Stimulated activated CD4-positive, alpha-beta T cell treated with anti-CD3 and anti-CD28 coated beads, Interleukin-15, amount 100 ng/mL, for 1 hour (primary cell): ENCODE measurements at places on chromosomes 1 and 21.
A peak's percentile ranks its signal among the peaks of the same experiment; 100 is the strongest.

DNA sequence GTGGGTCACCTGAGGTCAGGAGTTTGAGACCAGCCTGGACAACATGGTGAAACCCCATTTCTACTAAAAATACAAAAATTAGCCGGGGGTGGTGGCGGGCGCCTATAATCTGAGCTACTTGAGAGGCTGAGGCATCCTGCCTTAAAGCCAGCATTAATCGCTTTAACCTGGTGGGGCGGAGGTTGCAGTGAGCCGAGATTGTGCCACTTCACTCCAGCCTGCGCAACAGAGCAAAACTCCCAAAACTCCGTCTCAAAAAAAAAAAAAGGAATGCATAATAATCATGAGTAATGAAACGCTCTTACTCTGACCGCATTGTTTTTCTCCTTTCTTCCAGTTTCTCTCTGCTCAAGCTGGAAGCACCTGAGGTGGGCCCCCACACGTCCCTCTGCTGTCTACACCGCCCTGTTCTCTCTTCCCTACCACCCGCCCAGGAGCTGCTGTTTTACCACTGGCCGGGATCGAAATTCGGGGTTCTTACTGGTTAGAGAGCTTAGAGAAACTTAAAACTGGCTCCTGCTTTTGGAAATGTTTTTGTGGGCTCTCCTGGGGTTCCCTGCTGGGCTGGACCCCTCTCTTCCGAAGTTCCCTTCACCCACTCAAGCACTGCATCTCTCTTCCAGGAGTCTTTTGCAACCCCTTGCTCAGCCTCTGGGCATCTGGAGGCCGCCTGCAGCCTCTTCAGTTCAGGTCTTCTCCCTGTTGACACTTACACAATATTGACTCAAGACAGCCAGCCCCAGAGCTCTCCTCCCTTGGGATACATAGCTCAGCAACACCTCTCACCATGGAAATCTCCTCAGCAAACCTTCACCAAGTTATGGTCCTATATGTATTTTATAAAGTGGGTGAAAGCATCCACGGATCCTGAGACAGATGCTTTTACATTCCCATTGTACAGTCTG is 62.5 kb downstream of the FAM163A start:
- DNase-seq: no peak

GRCh38 chr1:1307923-1308755 is at the start of the genes ACAP3 and PUSL1:
Gene ACAP3 (minus strand): TSS chr1:1307930. CDS start chr1:1307815, 115 bp downstream.
Gene PUSL1 (plus strand): TSS chr1:1308597. CDS start chr1:1308644, 47 bp downstream.
- DNase-seq: peak; percentile 83

GRCh38 chr1:81600878-81601622 is 199.7 kb upstream of the ADGRL2 start:
- DNase-seq: no peak

DNA sequence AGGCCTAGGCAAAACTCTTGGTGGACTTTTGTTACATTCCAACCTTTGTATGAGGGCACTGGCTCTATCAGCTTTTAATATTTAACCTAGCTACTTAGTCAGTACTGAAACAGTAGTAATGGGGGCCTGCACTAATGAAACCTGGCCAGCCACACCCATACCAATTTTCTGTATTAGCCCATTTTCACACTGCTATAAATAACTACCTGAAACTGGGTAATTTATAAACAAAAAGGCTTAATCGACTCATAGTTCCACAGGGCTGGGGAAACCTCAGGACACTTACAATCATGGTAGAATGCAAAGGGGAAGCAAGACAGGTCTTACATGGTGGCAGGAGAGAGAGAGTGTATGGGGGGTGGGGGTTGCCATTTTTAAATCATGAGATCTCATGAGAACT is 245.7 kb upstream of the RGS18 start:
- no peak for DNase-seq

DNA sequence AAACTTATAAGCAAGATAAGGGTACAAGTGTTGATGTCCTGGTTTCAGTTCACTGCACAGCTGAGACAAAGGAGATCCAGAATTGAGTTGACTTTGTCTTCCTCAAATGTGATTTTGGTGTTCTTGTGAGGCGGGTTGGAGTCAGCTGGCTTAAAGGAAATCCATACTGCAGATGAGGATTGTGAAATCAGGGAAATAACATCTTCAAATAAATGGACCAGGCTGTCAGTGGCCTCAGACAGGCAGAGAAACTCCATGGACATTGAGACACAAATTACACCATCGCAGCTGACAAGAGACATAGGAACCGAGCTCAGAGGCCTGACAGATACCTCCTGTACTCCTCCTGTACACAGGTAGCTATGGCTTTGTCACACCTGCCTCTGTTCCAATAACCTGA is 27.0 kb upstream of the REG4 start:
- no peak for DNase-seq

GRCh38 chr1:206495493-206496046 is 11.8 kb upstream of the RASSF5 start:
- no peak for DNase-seq

- DNase-seq: no peak
Observed at GRCh38 chr21:38259665-38260064, 2.9 kb downstream of the KCNJ15 start.

GRCh38 chr1:181179987-181180365 is 91.5 kb downstream of the IER5 start:
- no peak for DNase-seq

DNA sequence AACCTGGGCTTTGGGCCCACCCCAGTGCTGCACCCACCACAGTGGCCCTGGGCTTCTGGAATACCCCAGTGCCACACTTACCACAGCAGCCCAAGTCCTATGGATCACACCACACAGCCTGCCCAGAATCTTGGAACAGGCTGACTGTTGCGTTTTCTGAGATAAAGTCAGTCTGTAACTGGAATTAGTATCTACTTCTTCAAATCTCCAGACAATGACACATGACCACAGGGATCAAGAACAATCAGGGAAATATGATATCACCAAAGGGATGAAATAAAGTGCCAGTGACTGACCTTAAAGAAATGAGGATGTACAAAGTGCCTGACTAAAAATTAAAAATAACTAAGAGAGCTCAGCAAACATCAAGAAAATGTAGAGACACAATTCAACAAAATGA is 239.7 kb upstream of the PLD5 start:
- no peak for DNase-seq

DNA sequence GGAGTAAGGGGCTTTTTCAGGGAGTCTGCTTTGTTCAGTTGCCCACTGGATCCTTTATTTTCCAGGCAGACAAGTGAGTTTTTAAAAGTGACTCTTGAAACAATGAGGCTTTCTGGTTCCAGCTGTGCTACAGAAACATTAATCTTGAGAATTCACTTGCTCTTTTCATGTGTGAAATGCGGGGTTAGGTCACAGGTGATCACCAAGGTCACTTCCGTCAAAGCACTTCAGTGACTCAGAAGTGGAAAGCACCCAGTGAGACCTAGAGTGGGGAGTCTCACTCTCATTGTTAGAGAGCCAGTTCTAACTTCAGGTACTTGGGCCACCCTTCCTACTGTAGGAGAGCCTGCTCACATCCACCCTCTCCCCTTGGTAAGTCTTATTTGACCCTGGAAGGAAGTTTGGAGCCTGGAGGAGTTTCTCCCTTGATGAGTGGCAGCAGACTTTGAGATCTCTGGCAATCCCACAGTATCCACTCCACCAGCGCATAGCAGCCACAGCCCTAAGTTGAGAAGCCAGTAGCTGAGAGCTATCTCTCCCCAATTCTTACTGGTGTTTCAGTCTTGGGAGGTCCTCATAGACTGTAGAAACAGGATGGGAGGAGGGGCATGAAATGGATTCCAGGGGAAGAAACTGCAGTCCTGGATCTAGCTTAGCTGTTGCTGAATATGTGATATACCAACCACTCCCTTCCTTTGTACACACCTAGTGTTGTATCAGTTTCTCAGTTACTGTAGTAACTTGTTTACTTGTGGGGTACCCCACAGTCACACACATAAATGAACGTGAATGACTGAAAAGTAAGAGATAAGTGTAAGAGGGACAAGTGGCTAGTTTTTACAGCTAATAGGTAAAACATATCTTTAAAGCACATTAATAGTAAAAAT is 3.1 kb downstream of the TACSTD2 start:
- no peak for DNase-seq

DNA sequence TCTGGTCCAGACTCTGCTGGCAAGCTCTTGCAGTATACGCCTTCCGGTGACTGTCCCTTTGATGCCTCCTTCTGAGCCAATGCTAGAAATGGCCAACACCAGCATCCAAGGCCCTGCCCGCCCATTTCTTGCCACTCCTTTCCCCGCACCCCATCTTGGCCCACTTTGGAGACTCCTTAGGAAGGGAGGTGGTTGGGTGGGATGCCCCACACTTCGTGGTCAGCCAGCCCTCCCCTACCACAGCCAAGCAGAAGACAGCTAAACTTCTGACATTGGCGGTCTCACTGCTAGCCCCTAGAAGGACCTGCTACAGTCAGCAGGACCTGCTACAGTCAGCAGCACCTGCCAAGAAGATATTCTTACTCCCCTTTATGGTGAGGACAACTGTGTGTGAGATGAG is 73.5 kb upstream of the CLDN14 start:
- no peak for DNase-seq

- no peak for DNase-seq
Observed at GRCh38 chr1:30085811-30086770, 637.3 kb downstream of the MATN1 start.

DNA sequence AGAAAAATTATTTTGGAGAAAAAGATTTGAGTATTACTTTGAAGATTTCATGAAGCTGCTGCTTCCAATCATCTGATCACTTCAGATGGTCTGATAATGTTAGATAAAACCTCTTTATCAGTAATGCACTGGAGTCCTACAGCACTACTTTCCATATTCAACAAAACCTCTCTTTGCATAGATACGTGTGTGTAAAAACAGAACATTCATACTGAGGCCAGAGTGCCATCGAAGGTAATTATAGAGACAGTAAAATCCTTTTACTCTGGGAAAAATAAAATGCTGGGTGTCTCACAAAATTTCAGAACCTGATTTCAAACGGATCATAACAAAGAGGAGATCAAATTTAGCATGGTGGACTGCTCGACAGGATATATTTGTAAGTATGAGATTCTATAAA is at the start of gene RGS13:
Gene RGS13 (plus strand): TSS at position 209 of the 400 bp plus-strand sequence. CDS start 8,188 bp downstream, outside the sequence.
- DNase-seq: no peak

GRCh38 chr1:55893155-55893554 is 678.0 kb upstream of the USP24 start:
- DNase-seq: no peak

- DNase-seq: no peak
Observed at GRCh38 chr1:94296018-94296417, 58.6 kb upstream of the ARHGAP29 start.

DNA sequence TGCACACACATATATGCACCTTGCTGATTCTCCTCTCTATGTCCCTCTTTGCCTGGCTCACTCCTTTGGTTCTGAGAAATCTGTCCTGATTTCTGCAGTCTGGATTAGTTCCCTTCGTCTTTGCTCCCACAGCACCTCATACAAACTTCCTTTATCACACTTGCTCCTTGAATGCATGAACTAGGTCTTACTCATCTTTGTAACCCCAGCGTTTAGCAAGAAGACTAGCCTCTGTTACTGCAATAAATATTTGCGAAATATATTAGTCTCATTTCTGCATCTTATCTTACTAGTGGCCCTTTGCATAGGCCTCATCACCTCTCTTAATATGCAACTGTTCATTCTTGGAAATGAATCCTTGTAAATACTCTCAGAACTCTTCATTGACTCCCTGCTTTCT is 11.4 kb downstream of the SMYD2 start:
- no peak for DNase-seq

DNA sequence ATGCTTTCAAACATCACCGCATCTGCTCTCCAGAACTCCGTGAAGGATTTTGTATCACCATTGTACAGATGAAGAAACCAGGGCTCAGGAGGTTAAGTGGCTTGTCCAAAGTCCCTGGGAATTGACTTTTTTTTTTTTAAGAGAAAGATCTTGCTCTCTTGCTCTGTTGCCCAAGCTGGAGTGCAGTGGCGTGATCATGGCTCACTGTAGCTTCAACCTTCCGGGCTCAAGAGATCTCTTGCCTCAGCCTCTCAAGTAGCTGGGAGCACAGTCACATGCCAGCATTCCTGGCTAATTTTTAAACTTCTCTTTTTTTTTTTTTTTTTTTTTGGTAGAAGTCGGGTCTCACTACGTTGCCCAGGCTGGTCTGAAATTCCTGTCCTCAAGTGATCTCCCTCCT is 6.9 kb upstream of the TAS1R2 start:
- DNase-seq: no peak

DNA sequence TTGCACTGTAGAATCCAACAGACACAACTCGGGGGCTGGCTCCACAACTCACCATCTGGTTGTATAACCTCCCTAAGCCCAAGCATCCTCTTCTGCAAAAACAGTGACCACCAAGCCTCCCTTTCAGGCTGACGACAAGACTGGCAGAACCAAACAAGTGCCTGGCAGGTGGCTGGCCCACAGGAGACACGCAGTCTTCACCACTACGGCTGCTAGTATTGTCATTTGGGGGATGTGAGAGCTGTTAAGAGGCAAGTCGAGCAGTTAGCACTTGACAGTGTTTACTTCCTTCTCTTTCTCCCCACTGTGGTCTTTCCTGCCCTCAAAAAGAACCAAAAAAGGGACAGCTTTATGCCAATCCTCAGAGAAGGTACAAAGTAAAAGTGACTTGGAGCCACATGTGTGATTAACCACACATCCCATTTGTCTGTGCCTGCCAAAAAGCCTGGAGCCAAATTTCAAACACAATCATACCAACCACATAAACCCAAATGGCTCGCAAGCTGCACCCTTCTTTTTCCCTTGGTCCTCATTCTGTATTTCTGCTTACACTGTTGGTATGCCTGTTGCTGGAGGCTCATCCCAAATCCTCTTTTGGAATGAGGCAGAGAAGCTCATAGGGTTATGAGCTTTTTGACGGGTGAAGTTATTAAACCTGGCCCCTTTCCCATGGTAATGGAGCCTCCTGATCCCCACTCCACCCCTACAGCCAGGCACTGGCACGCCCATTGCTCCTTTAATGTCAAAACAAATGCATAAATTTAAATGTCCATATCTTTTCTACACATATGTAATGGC is 94.1 kb downstream of the TGFBR3 start:
- DNase-seq: no peak

- no peak for DNase-seq
Observed at GRCh38 chr1:190738317-190738716, 260.7 kb upstream of the BRINP3 start.

- no peak for DNase-seq
Observed at GRCh38 chr1:9106286-9106685, 22.6 kb downstream of the GPR157 start.

GRCh38 chr1:21503706-21504377 is 5.4 kb upstream of the ALPL start:
- DNase-seq: no peak

DNA sequence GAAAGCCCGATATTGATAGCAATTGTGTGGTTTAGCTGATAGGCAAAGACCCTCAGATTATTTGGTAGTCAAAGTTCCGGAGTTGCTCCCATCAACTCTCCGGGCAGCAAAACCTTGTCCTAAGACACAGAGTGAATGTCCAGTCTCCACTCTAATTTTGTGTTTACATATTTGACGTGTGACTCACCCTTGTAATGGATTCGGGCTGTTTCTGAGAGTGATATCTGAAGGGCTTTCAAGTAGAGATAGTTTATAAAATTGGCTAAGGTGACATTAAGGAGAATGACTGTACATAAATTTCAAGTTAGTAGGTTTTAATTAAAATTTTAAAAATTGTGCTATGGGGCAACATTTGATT is 154.2 kb downstream of the CNIH3 start:
- DNase-seq: no peak

GRCh38 chr1:71101839-71102376 is 21.1 kb upstream of the ZRANB2 start:
- DNase-seq: no peak
